NCI-H1417 (cell line): ENCODE measurements at places on chromosomes 4 and X.

DNA sequence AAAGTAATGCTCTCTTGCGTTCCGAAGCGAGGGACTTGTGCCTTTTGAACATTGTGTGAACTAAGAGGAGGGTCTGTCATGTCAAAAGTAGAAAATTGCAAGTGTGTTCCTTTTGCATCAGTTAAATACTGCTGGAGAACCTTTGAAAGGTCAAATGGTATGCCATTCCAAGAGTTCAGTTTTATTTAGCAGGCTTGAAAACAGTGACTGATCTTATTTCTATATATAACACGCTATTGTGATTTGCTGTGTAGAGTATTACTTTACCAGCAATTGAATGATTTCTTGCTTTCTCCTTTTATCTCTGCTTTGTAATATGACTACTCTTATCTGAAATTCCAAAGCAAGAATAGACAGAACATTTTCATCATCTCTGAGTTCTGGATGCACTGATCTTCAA, at the start of gene TECRL:
TSS of gene TECRL (minus strand) at position 151 of the 400 bp plus-strand sequence. CDS start at position 52, 99 bp downstream.
- no peak for DNase-seq

GRCh38 chr4:112593438-112594133, 43.1 kb downstream of the ZGRF1 start:
- no peak for DNase-seq

GRCh38 chr4:15891312-15891711, 47.2 kb downstream of the FGFBP1 start:
- DNase-seq, result no peak

DNA sequence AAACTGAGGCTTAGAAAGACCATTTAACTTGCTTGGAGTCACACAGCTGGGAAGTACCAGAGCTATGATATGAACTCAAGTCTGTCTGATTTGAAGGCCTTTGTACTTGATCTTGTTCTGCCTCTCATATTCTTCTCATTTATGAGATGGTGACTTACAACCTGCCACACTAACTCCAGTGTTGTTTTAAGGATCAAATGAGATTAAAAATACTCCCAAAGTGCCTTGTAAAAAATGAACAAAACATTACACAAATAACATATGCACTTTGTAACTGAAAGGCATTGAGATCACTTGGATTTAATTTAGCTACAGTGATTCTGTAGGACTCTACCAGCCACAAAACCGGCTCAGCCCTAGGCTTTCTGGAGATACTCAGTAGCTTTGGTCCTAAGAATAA, 15.6 kb upstream of the MAP7D3 start:
- no peak for DNase-seq

GRCh38 chrX:50691820-50692219, 122.2 kb downstream of the SHROOM4 start:
- peak; percentile 73 for DNase-seq

DNA sequence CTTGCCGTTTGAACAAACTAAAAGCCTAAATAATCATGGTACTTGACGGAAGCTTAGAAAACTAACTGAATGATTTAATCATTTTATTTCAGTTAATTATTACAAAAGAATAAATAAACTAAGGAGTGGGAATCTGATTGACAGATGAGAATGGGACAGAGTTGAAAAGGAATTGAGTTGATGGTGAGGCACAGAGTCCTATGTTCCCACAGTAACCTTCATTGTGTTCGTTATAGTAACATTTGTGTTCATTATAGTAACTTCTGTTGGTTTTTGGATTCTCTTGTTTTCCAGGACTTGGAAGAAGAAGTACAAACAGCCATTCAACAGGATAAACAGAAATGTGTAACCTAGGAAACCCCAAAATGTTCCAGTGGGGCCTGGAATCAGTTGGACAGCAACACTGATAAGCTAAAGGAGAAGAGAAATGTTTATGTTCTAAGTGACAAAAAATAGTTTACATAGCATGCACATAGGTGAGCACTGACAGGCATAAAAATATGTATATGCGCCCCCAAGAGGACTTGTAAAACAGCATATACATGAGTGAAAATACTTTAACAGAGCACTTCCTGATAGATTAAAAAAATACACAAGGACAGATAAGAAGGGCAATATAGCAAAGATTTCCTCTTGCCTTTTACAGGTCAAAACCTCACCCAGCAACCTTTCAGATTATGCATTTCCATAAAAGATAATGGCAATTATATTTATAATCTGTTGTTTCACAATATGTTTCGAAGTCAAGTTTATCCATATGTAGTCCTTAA, 218.6 kb upstream of the HTR2C start:
- DNase-seq, result no peak

- no peak for DNase-seq
Measured at GRCh38 chr4:126130215-126130614, 815.5 kb downstream of the FAT4 start.

GRCh38 chrX:105701310-105702052, 120.9 kb upstream of the NRK start:
- DNase-seq, result no peak

DNA sequence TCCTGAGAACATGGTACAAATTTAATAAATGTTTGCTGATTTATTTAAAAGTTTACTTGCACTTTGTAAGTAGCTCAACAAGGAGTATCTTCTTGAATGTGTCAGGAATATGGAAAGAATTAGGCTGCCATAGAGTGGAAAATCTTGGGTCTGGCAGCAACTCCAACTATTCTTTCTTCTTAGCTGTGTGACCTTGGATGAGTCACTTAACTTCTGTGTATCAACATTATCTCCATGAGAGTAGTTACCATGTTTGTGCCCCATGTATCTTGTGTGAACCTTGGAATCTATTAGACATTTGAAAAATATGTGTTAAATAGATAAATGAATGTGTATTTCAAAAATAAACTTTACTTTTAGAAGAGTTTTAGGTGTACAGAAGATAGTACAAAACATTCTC, 348.8 kb downstream of the GBA3 start:
- DNase-seq, result no peak

DNA sequence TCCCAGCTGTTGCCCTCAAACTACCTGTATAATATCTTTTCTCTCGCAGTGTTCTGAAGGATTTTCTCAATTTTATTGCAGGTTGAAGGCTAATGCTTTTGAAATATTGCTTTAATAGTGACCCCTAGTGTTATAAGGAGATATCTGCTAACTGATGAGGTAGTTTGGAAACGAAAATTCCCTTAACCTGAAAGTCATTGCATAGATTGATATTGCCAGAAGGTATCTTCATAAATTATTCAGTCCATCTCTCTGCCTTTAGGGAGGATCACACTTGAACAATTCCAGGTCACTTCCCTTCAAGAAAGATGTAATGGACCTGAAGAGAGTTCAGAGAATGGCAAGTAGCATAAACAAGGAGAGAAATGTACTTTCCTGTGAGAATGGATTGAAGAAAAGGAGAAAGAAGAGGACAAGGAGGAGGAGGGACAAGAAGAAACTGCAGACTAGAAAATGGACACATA, 44.1 kb downstream of the TIGD4 start:
- DNase-seq, result peak; percentile 62

- DNase-seq, result no peak
Measured at GRCh38 chr4:180120068-180120467, 2123.1 kb upstream of the TENM3 start.

- DNase-seq, result no peak
Measured at GRCh38 chr4:22942920-22943559, 250.3 kb downstream of the GBA3 start.

DNA sequence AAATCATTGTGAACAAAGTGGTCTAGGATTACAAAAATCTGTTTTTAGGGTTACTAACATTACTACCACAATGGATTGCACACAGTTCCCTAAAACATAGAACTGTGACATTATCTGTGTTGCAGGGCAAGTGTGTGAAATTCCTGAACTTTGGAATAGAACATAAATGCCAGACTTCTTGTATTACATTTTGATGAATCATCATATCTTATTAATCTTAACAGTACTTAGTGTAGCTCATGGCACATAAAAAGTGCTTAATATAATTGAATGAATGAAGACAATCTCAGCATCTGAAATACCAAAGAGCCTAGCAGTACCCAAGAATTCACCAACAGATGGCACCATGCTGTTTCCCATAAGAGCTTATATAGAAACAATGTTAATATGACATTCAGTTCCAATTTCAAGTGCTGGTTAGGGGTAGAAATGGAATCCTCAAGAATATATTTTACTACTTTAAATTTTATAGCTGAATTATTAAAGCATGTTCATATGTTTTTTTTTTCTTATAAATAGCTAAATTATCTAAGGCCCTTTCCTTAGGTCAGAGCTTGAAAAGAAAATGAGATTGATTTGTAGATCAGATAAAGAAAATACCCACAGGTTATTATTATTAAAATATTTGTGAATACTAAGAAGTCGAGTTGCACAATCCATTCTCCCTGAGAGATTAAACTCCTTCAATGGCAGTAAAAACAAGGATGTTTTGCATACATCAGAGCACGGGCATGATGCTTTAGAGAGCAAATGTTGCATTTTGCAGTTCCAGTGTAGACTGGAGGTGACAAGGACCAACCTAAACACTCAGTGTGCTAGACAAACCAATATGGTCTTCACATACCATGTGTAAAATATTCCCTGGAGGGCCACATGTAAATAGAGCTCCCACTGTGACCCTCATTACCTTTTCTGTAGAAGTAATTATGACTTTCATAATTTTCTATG, 25.7 kb upstream of the SHISA3 start:
- DNase-seq, result peak; percentile 29

DNA sequence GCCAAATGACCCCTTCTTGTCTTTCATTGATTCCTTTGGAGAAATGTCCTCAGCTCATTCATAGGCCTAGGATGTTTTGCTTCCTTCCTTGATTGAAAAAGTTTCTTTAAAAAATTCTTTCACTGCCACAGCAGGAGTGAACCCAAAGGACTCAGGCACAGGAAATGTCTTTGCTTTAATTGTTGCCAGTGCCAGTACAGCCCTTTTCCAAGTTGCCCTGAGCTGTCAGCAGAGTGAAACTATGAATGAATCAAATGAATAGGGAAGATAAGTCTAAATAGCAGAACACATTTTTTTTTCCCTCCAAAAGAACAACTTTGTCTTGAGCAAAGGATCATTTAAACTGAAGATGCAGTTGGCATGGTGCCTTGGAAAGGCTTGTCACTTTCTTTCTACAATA, 63.8 kb upstream of the SLC4A4 start:
- no peak for DNase-seq

GRCh38 chr4:75679876-75680575, 6.8 kb upstream of the G3BP2 start:
- no peak for DNase-seq

- DNase-seq, result no peak
Measured at GRCh38 chrX:150625875-150626274, 57.5 kb downstream of the MTM1 start.

GRCh38 chr4:113013751-113014150, 35.7 kb upstream of the ANK2 start:
- DNase-seq, result no peak

- DNase-seq, result no peak
Measured at GRCh38 chr4:141028024-141028529, 105.2 kb downstream of the RNF150 start.

- peak; percentile 2 for DNase-seq
Measured at GRCh38 chr4:112296949-112297880, at the start of gene ALPK1. Gene ALPK1 (plus strand): TSS chr4:112297369.

DNA sequence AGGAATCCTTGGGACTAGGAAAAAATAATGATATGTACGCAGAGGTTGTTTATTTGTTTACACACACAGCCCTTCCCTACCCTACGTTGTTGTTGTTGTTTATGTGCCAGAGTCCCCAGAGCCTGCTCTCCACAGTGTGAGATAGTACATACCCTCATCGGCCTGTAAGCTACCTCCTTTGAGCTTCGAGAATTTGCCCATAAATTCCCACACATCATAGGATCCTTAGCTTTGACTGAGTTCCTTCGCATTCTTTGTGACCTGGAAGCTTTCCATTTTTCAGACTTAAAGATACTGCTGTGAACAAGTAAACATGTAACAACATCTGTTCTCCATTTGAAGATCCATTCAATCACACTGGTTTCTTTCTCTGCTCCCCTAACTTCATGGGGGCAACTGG, 114.5 kb downstream of the IRF2 start:
- DNase-seq, result no peak

DNA sequence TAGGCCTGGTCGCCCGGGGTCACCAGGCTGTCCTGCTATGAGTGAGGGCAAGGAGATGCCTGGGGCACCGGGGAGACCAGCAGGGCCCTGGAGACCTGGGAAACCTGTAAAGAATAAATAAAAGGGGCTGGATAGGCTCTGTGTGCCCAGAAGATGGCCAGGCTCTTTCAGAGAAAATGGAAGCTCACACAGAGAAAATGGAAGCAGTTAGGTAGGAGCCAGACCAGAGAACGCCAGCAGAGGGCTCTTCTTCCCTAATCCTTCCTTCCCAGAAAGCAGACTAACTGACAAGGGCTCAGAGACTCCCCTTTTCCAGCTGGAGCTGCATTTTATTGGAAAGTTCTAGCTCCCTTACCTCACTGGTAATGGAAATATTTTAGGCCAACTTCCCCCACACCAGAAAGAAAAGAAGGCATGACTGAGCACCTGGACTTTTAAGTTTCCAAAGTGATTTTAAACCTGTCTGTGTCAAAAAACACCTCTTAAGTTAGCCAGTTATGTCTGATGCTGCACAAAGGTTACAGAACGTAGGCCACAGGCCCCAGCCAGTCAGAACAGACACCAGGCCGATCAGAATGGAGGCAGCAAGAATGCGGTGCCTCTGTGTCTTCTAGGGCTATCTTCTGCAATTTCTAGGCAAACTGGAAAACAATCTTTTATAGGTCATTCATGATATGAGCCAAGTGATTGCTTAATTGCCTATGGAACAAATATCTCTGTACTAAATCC, 74.0 kb downstream of the ATG4A start:
- DNase-seq, result peak; percentile 53
